Islet precursor cell (in vitro differentiated cells): ENCODE measurements at places on chromosomes 3 and 15.
A peak's percentile ranks its signal among the peaks of the same experiment; 100 is the strongest.

GRCh38 chr3:56998076-56998529 lies 62.4 kb upstream of the SPATA12 start:
- DNase-seq = no peak

DNA sequence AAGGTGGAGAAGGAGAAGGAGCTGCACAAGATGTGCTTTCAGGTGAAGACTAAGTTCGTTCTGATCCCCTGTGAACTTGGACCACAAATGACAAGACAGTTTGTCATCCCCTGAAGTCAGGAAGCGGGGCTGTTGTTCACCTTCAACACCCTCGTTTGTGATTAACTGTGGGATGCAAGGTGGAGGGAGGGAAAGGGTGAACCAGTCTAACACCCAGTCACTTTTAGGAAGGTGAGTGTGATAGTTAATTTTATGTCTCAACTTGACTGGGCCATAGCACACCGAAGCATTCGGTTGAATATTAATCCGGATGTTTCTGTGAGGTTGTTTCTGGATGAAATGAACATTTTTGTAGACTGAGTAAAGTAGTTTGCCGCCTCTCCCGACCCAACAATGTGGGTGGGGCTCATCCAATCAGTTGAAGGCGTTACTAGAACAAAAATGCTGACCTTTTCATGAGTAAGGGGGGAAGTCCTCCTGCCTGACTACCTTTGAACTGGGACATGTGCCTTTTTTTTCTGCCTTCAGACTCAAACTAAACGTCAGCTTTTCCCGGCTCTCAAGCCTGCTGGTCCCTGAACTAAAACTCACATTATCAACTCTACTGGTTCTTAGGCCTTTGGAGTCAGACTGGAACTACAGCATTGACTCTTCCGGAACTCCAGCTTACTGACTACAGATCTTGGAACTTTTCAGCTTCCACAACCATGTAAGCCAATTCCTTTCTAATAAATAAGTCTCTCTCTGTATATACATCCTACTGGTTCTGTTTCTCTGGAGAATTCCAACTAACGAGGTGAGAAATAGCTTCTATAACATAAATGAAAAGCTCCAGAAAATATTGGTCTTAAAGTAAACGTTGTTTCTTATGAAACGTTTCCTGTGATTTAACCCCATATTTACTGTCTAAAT lies 264.0 kb upstream of the SLITRK3 start:
- DNase-seq = no peak

GRCh38 chr15:48052946-48053345 lies 67.8 kb upstream of the SLC24A5 start:
- DNase-seq = no peak

- DNase-seq = no peak
These were observed 34.9 kb downstream of the FLNB start for GRCh38 chr3:58042947-58043707.

DNA sequence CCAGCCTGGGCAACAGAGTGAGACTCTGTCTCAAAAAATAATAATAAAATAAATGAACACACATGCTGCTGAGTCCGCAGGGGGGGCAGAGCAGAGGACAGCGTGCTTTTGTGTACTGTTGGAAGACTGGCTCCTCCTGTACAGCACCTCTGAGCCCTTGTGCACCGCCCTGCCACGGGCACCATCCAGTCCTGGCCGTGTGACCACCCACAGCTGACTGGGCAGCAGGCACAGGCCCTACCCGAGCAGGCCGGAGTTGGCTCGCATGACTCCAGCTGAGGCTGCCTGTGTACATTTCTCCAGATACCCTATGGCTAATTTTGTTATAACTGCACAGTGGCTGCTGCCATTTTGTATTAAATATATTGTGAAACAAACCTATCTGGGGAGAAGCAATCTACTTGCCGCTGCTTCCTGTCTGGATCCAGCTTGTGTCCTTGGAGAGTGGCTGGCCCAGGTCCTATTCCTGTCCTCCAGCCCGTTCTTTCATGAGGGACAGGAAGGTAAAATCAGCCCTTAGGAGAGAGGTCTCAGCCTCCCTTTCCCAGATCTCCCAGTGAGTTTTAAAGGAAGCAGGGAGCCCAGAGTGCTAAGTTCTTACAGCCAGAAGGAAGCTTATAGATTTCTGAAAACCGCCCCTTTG lies 14.6 kb downstream of the IVD start:
- no peak for DNase-seq

- no peak for DNase-seq
These were observed 176.8 kb downstream of the TUSC7 start for GRCh38 chr3:116886202-116886893.

DNA sequence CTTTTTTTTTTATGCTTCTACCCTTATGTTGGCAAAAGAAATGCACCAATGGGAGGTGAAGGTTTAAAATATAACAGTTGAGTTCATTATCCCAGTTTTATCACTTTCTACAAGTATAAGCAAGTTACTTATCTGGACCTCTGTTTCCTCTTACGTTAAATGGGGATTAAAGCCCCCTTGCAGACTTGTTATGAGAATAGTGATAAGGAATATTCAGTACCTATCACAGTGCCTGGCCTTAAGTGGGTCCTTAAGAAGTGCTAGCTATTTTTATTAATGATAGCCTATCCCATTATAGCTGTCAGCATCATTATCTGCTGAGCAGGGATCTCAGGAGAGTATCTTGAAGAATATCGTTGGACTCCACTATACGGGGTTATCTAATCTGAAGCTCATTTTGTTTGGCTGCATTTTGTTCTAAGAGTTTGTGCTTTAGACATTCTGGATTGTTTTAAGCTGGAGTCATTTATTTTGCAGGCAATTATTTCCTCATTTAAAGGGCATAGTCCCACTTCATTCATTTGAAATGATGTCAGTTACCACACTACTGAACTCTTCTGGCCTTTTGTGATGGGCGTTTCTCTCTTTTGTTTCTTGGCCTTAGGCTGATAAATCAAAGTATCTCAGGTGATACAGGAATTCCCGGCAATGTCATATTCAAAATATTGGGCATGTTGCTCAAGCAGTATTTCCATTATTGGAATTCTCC lies 28.8 kb downstream of the RAB8B start:
- no peak for DNase-seq

GRCh38 chr3:99918715-99919114 lies 101.1 kb downstream of the CMSS1 start:
- no peak for DNase-seq

GRCh38 chr3:104908761-104909160 lies 457.9 kb upstream of the ALCAM start:
- DNase-seq = no peak

DNA sequence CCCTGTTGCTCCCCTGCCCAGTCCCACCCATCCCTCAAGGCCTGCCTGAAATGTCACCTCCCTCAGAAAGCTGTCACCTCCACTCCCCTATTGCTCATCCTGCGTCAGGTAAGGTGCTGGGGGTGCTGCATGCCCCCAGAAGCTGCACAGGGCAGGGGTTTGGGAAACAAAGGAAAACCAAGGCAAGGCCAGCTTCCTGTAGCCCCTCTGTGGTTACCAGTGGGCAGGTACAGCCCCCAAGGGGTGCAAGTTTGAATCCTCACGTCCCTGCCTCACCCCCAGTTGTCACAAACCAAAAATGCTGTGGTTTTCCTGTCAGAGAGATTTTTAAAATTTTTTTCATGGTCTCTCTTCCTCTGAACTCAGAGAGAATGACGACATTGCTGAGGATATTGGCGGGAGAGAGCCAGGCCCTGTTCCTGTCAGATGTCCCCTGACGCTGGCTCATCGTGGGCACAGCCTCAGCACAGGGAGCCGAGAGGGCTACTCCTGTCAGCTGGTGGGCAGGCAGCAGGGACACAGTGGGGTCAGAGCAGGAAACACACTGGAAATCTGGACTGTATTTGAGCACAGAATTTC lies 27.0 kb downstream of the PSTPIP1 start:
- peak; percentile 55 for DNase-seq

GRCh38 chr3:105862217-105862616 lies 6.6 kb downstream of the CBLB start:
- no peak for DNase-seq

DNA sequence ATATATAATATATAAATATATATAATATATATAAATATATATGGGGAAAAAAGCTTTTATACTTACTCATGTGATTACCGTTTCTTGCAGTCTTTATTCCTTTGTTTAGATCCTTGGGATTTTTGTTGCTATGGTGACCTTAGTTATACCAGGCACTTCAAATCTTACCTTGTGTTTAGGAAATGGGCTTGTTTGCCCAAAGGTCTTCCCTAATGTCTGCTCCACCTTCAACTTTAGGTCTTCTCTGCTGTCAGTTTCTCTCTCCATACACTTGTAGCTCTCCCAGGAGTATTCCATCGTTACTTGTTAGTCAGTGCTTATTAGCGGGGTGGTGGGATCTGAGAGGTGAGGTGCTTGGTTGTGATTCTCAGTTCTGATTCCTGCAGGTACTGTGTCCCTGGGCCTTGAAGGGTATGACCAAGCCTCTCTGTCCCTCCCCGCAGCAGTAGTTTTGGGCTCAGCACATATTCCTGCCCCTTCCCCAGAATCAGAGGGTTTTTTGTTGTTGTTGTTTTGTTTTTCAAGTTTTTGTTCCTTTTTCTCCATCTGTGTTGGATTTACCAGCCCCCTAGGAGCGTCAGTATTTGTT lies 9.6 kb upstream of the LAMP3 start:
- no peak for DNase-seq

DNA sequence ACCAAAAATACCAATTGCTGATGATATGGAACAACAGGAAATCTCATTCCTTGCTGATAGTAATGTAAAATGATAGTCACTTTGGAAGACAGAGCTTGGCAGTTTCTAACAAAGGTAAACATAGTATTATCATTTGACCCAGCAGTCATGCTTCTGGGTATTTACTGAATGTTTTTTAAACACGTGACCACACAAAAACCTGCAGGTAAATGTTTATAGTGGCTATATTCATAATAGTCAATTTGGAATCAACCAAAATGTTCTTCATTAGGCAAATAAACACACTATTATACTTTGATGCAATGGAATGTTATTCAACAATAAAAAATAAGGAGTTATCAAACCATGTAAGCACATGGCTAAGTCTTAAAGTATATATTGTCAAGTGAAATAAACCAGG lies 24.1 kb upstream of the GOLGA8A start:
- DNase-seq = no peak

GRCh38 chr3:5332270-5332956 lies 144.9 kb downstream of the EDEM1 start:
- no peak for DNase-seq

GRCh38 chr15:89075846-89076245 lies 12.4 kb upstream of the ABHD2 start:
- DNase-seq = no peak

DNA sequence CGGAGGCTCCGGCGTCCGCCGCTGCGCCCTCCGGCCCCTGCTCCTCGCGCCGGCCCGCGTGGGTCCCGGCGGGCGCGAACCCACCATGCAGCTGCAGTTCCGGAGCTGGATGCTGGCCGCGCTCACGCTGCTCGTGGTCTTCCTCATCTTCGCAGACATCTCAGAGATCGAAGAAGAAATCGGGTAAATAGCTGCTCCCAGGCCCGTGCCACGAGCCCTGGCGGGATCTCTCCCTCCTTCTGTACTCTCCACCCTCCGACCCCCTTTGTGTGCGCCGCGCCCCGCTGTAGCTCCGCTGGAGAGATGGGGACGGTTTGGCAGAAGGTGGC lies 263 bp downstream of the ST8SIA2 start:
- DNase-seq = no peak

DNA sequence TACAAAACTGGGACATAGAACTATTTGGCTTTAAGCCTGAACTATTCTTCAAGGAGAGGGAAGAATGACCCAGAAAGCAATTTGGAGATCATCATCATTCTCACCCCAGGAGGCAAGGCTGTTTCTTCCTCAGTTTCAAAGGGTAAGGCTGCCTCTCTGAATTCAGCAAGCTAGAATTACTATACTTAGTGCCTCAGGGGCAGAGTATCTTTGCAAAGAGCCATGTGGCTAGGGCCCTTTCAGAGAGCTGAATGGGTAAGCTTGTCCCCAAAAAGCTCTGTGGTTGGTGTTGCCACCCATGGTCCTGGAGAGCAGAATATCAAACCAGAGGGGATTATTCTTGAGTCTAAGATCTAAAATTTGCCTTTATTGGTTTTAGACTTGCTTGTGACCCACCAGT lies 720.3 kb upstream of the ARPP21 start:
- DNase-seq = no peak

GRCh38 chr3:45078910-45079522 lies 52.9 kb downstream of the CLEC3B start:
- DNase-seq = no peak

- no peak for DNase-seq
These were observed 277 bp downstream of the SIAH2 start for GRCh38 chr3:150762662-150763121.

DNA sequence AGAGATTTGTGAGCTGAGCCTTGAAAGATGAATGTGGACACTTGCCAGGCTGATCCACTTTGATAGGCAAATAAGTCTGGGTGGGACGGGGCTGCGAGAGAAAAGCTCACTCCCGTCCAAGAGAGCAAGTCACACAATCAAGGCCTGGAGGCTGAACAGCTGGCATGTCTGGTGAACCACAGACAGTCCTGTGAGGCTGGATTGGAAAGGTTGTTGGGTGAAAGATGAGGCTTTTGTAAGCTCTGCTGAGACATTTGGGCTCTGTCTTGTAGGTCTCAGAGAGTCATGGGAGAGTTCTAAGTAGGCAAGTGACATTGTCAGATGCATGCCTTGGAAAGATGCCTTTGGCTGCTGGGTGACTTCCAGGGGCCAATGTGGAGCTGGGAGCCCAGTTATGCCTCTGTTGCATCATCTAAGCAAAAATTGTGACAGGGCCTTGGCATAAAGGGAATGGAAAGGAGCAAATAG lies 38.5 kb downstream of the RPLP1 start:
- no peak for DNase-seq

DNA sequence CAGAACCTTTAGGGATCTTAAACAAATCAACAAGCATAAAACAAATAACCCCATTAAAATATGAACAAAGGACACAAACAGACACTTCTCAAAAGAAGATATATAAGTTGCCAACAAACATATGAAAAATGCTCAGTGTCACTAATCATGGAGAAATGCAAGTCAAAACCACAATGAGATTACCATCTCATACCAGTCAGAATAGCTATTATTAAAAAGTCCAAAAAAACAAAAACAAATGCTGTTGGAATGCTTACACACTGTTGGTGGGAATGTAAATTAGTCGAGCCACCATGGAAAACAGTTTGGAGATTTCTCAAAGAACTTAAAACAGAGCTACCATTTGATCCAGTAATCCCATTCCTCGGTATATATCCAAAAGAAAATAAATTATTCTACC lies 423.6 kb downstream of the OTOL1 start:
- DNase-seq = no peak

- no peak for DNase-seq
These were observed 10.5 kb upstream of the CRBN start for GRCh38 chr3:3189961-3190360.

- DNase-seq = peak; percentile 92
These were observed 620 bp downstream of the ABHD5 start for GRCh38 chr3:43691120-43691995.

- DNase-seq = no peak
These were observed 6.9 kb upstream of the CFAP20DC start for GRCh38 chr3:59056706-59057105.

- DNase-seq = no peak
These were observed 210.3 kb upstream of the CGNL1 start for GRCh38 chr15:57165992-57166391.

GRCh38 chr15:90637693-90638092 lies 79.5 kb upstream of the BLM start:
- DNase-seq = no peak

- no peak for DNase-seq
These were observed 227.8 kb downstream of the OCA2 start for GRCh38 chr15:27871078-27871901.
